ENCODE measurements at places on chromosomes 1 and 21.

DNA sequence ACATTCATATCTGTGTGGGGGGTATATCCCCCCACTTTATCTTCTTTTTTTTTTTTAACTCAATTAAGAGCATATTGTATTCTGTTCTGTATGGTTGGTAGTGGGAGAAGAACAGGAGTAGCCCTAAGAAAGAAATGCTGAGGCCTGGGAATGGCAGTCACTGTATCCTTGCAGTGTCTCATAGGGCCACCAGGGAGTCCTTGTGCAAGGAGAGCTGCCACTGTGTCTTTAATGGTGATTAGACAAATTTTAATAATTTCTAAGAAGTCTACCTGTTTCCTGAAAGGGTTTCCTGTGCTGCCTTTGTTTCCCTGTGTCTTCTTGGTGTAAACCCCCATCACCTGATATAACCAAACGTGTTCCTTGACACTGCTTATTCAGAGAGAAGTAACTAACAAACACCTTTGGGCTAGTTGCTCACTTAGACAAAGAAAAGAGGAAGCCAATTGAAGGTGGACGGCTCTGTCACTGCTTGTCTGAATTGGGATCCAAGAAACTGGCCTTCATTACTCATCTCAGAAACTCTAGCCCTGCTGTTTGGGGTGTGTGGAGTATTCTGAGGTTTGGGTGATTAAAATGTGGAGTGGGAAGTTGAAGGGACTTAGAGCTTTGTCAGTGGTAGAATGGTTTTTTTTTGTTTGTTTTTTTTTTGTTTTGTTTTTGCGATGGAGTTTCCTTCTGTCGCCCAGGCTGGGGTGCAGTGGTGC lies 15.2 kb downstream of the GIPC2 start:
- no peak for DNase-seq

DNA sequence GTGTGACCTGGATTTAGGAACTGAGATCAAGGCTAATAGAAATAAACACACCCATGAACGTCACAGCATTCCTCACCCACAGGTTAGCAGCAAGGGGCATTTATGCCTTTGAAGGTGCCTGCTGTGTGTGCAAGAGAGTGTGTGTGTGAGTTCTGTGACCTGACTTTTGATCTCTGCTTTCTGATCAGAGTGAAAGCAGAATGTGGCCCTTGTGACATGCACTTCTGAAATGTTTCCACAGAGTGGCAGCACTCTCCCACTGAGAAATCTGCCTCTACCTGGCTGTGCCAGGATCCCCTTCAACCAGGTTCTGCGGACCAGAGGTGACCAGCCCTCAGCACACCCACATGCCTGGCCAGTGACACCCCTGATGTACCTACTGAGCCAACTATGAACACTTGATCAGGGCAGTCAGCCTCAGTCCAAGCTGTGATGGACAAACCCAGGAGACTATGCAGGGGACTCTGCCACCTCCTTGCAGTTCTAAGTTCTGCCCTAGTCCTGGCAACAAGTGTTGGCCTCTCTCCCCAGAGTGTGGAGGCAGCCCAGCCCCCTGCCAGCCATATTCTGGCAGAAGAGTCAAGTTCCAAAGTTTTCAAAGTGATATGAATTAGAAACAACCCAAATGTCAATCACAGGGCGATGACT lies 41.0 kb downstream of the RXRG start:
- DNase-seq: peak; percentile 64

DNA sequence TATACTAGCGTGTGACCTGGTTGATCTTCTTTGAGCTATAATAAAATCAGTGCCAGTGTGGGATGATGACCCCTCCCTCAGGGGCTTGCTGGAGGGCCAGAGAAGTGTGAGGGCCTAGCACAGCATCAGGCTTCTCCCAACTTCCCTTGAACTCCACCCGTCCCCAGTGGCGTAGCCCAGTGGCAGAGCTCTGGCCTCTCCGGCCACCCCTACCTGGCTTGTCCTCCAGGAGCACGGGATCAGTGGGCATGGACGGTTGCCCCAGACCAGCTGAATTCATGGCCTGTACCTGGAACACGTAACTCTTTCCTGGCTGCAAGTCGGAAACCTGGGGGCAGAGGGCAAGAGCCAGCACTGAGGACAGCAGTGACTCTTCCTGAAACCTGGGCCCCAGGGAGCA lies 36.0 kb downstream of the MYOM3 start:
- DNase-seq: no peak

DNA sequence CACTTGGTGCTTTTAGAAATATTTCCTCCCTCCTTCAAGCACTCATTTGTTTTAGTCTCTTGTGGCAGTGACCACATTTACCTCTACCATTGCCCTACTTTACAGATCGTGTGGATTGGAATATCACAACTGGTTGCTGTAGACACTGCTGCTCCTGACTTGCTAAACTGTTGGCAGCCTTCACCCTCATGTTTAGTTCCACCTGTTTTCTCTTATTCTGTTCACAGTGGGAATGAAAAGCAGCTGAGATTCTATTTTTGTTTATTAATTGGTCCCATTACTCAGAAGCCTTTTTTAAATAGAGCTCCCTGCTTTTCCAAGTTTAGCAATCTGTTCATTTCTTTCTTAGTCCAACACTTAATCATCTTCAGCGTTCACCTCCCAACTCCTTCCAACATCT lies 308.9 kb downstream of the RWDD3 start:
- DNase-seq: no peak

GRCh38 chr1:156458181-156458503 lies 42.4 kb downstream of the MEF2D start:
- DNase-seq: no peak

GRCh38 chr1:243475966-243476365 lies 220.1 kb downstream of the SDCCAG8 start:
- peak; percentile 85 for DNase-seq

GRCh38 chr21:45669382-45669781 lies 25.9 kb downstream of the PCBP3 start:
- no peak for DNase-seq

GRCh38 chr21:28522014-28522799 lies 470.5 kb downstream of the LTN1 start:
- peak; percentile 56 for DNase-seq

DNA sequence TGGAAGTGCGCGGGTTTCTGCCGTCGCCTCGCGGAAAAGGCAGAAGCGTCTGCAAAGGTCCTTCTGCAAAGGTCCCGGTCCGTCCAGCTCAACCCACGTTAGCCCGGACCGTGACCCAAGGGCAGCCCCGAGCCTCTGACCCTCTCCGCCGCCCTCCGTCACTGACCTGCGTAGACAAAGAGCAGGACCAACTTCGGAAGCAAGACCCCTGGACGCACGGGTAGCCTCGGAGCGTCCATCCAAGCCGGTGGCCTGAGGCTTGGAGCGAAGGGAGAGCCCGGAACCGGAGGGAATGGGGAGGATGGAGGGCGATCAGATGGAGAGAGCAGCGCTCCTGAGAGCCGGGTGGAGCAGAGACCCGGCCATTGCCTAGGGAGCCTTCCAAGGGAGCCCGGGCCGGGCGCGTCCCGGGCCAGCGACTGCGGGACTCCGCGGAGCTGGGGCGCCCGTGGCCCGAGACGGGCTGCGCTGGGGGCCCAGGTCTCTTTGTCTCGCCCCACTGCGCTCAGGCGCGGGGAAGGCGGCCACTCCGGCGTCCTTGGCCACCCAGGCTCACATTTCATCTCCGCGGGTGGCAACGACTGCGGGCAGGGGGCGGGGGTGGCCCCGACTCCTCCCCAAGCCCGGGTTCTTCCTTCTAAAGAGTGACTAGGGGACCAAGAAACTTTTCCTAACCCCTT lies at the start of gene CYYR1:
CYYR1 (minus strand) TSS at position 585 of the 680 bp plus-strand sequence; CDS start at position 239, 346 bp downstream.
- peak; percentile 91 for DNase-seq

- DNase-seq: peak; percentile 12
Measured at GRCh38 chr1:84271441-84272151, 29.9 kb upstream of the SAMD13 start.

DNA sequence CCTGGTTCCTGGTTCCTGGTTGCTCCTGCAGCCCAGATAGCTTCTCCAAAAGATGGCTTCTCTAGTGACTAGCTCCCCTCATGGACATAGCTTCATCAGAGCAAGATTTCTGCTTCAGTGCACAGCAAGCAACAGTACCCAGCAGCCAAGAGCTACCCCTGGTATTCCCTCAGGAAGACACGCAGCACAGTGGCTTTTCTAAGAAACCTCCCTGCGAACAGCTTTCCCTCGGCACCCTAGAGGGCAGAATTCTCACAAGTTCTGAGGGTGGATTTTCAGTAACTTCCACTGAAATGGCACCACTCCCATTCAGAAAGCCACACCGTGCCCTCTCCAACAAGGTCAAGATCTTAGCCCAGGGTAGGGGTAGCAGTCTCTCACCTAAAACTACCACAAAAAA lies 128.2 kb downstream of the EIF4G3 start:
- DNase-seq: no peak

GRCh38 chr21:22762463-22762862 lies 1764.3 kb downstream of the NCAM2 start:
- DNase-seq: no peak

- no peak for DNase-seq
Measured at GRCh38 chr1:75789988-75790387, 3.9 kb downstream of the RABGGTB start.

- peak; percentile 63 for DNase-seq
Measured at GRCh38 chr1:204293605-204294337, 66.0 kb downstream of the PLEKHA6 start.

DNA sequence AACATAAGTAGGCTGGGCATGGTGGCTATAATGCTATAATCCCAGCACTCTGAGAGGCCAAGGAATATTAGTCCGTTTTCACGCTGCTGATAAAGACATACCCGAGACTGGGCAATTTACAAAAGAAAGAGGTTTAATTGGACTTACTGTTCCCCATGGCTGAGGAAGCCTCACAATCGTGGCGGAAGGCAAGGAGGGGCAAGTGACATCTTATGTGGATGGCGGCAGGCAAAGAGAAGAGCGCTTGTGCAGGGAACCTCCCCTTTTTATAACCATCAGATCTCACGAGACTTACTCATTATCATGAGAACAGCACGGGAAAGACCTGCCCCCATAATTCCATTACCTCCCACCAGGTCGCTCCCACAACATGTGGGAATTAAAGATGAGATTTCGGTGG lies 28.5 kb downstream of the PTGFRN start:
- DNase-seq: no peak

DNA sequence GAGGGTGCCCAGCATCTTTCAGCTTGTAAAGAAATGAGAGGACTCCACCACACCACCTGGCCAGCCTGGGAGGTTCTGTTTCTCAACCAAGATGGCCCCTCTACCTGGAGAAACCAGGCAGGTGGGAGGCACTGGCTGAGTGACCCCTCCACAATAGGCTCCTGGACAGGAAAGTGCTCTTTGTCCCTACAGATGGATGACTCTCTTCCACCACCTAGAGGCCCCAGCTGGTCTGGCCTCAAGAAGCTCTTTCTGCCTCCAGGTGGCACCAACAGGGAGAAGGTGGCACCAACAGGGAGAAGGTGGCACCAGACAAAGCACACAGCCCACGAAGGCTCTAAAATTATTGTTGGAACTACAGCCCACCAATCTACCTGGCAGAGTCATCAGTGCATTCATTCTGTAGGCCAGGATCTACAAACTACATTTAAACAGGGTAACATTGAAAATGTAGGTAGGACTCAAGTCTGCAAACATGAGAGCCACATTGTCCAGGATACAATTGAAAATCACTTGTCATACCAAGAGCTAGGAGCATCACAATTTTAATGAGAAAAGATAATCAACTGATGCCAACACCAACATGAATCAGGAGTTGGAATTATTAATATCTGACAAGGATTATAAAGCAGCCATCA lies 14.4 kb downstream of the TMPRSS3 start:
- DNase-seq: no peak

- peak; percentile 51 for DNase-seq
Measured at GRCh38 chr1:59214248-59215208, 82.4 kb upstream of the FGGY start.
